NCI-H446 (cell line): ENCODE measurements at places on chromosomes 16 and 17.

GRCh38 chr16:71974068-71974818, 26.0 kb downstream of the PKD1L3 start:
- no peak for DNase-seq

- no peak for DNase-seq
Observed at GRCh38 chr17:29042026-29042678, 789 bp upstream of the PIPOX start.

DNA sequence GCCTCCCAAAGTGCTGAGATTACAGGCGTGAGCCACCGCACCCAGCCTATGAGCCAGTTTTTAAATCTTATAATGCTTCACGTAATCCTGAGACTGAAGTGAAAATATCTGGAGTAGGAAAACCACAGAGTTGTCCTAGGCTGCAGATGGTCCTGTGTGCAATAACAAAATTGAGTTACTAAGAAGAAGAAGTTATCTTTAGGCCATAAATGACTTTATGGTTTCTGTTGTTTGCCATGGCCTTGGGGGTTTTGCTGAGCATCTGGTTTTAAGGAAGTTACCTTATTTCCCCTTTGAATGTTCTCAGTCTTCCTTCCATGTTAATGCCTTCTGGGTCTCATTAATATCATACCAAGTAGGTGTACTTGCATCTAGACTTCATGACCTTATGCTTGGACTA, 16.5 kb downstream of the NMT1 start:
- DNase-seq = no peak

DNA sequence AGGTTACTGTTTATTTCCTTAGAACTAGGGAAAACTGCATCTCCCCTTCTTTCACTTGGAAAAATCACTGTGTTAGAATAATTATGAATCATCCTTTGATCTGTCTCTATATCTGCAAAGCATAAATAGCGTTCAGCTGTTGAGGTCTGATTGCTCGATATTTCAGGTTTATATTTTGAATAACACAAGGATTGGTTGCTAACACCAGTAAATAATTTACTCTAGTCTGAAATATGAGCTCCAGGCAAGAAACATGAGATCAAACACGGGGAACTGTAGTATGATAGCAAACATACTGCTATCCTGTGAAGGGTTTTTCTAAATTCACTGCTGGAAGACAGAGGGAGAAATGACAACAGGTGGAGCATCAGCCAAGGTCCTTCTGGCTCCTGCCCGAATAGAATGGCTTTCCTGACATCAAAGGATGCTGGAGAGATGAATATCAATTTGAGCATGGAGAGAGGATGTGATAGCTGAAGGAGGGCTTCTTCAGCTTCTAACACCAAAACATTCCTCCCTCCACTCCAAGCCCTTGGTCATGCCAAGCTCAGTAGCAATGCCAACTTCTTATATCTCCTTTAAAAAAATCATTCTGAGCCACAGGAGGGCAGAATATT, 450.3 kb downstream of the SHISA9 start:
- DNase-seq = no peak

DNA sequence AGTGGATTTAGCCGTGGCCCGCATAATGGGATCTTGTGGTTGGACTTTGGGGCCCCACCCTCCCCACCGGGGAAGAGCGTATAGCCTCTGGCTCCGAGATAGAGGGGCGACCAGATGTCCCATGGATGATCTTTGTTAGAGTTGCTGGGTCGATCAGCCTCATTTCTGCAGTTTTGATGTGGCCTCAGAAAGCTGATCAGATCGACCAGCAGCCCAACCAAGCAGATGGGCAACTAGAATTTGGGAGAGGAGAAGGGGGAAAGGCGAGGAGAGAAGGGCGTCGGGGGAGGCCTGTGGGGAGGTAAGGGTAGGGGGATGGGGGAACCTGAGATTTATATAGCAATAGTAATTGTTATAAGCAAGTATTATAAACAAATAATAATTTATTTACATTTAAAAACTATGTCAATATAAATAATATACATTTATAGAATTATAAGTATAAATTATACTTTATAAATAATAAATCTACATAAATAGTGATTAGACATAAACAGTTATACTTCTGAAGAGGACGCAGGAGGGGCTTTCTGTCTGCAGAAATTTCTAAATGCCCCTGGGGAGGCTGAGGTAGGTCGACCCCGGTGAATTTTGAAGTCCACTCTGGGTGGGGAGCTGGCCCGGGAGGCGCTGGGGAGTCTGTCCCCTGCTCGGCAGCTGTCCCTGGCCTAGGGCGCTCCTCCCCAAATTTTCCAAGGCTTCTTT, 136.3 kb downstream of the KCNJ12 start:
- no peak for DNase-seq

- DNase-seq = no peak
Observed at GRCh38 chr16:10048850-10049249, 133.4 kb downstream of the GRIN2A start.
